ENCODE measurements at places on chromosomes 13 and 19.

DNA sequence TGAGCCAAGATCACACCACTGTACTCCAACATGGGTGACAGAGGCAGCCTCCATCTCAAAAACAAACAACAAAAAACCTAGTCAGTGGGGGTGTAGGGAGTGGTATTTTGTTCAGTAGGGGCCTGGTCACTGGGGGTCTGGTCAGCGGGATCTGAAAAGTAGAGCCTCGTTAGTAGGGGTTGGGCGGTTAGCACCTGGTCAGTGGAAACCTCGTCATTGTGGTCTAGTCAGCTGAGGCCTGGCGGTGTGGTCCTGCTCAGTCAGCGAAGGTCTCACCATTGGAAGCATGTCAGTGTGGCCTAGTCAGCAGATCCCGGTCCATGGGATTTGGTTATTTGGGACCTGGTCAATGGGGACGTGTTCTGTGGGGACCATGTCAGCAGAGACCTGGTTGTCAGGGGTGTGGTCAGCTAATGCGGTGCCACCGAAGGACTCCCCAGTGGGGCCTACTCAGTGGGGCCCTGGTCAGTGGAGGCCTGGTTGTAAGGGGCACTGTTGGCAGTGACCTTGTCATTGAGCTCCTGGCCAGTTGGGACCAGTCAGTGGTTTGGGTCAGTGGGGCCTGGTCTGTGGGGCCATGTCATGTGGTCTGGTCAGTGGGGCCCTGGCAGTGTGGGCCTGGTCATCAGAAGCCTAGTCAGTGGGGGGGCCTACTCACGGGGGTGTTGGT lies 63.0 kb upstream of the TPM4 start:
- DNase-seq = no peak

DNA sequence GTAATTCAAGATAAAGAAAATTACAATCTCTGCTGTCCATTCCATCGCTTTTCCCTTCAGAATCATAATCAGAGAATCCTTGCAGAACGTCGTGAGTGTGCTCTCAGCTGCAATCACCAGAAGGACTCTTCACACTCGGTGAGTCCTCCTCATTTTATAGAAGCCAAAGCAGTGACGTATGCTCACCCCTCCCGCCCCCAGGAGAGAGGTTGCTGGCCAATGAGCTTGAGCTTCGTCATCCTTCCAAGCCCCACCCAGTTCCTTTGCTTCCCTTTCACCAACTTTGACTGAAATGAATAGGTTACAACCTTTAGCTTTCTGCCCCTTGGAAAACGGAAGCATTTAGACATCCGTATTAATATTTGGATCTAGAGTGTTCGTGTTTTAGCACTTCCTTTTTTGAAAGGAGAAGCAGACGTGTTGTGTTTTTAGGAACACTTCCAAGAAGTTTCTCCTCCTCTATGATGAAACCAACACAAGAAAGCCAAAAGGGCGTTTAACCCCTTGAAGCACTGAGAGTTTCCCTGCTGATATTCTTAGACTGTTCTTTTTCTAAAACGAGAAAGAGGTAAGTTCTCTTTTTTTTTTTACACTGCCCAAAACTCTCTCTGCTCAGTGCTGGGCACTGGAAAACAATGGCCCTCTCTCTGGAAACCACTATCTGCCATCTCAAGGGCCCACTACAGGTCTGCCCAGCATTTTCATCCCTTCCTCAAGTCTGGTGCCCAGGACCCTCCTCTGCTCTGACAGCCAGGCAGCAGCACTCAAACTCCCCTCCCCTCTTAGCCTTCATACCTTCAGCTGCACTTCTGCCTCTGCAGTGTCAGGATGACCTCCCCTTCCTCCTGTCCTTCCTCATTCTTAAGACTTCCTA lies 44.3 kb upstream of the CEACAM21 start:
- no peak for DNase-seq

DNA sequence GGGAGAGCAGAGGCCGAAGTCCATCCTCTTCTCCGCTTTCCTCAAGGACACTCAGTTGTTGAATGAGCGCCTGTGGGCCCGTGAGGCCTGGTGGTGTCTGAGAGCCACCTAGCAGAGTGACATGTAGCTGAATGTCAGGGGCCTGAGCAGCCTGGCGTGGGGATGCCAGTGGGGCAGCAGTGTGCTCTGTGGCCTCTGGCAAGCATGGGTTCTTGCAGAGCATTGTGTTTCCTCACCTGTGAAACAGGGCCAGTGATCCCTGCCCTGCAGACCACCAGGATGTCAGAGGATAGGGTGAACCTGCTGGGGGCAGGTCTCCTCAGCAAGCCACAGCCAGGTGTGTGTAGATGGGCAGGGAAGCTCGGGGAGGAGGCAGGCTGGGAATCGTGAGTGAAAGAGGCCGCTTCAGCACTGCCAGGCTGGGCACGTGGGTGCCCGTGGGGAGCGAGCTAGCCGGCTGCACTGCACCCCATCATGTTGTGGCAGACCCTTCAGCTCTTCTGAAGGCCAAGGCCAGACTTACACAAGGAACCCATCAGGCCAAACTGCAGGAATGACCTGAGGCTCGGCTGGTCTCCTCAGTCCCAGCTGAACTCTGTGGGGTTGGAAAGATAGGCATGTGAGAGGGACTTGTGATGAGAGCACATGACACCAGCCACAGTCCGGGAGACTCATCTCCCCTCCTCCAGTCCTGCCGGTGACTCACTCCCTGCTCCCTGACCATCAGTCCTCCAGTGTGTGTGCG lies 5.0 kb downstream of the PPP1R37 start:
- no peak for DNase-seq

DNA sequence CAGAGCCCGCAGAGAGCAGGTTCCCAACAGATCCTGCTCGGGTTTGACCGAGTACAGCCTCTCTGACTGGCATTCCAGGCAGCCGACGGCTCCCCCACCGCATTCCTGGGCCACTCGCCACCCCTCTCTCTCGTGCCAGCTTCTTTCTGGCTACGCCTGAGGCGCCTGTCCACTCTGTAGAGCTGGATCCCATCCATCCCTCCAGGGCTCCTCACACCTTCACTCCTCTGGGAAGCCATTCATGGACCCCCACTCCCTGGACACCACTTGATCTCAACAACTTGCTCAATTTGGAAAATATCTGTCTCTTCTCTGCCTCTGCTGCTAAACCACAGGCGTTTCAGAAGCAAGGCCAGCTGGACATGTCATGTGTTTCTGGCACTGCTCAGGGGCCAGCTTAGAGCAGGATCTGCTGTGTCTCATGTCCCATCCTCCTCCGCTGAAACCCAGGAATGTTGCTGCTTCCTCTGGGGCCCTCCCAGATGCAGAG lies 30.6 kb upstream of the ATP1A3 start:
- DNase-seq = no peak

DNA sequence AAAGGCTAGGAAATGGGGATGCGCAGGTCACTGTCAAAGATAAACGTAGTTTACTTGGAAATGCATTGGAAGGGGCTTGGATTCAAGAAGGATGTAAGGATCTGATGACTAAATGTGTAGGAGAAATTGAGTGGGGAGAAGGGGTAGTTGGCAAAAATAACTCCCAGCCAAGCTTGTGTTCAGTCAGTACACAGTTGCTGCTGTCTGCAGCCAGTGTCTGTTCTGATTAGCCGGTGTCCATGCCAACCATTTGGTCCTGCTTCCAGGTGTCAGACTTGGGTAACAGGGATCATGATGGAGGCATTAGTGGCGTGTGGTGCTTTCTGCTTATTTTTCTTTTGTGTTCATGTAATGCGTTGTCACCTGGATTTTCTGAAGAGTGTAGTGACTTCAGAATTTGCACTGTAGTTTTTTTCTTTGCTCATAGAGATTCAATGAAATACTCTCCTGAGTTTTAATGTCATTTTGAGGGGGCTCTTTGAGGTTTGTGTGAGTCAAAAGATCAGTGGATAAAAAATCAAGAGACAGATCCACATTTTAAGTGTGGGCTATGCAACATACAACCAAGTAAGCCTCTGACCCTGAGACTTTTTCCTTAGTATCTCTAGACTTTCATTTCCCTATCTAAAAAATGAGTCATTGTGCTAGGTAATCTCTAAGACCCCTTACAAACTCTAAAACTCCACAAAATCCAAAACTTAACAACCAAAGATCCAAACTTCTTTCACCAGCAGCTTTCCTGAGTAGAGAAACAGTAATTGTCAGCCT lies 103.9 kb downstream of the WDFY2 start:
- no peak for DNase-seq

GRCh38 chr13:104143760-104144416 lies 1077.7 kb upstream of the SLC10A2 start:
- DNase-seq = peak; percentile 76

GRCh38 chr19:41407271-41407670 lies 9.7 kb downstream of the BCKDHA start:
- no peak for DNase-seq

DNA sequence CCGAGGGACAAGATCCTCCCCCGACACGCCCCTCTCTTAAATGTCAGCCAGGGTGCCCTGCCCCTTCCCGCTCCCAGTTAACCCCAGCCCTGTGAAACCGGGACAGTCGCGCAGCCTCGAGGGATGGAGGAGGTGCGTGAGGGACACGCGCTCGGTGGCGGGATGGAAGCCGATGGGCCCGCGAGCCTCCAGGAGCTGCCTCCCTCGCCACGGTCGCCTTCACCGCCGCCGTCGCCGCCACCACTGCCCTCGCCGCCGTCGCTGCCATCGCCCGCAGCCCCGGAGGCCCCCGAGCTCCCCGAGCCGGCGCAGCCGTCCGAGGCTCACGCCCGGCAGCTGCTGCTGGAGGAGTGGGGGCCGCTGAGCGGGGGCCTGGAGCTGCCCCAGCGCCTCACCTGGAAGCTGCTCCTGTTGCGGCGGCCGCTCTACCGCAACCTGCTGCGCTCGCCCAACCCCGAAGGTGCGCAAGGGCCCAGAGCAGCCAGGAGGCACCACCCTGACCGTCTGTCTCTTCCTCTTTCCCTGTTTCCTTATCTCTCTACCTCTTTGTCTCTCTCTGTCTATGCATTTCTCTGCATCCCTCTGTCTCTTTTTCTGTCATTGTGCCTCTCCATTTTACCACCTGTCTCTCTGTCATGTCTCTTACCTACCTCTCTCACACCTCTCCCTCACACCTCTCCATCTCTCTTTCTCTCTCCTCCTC lies at the start of gene NCCRP1:
TSS of gene NCCRP1 (plus strand) at position 105 of the 703 bp plus-strand sequence. CDS start at position 124, 19 bp downstream.
- DNase-seq = no peak

- DNase-seq = no peak
These were observed 18.7 kb downstream of the PAF1 start for GRCh38 chr19:39372047-39372802.

DNA sequence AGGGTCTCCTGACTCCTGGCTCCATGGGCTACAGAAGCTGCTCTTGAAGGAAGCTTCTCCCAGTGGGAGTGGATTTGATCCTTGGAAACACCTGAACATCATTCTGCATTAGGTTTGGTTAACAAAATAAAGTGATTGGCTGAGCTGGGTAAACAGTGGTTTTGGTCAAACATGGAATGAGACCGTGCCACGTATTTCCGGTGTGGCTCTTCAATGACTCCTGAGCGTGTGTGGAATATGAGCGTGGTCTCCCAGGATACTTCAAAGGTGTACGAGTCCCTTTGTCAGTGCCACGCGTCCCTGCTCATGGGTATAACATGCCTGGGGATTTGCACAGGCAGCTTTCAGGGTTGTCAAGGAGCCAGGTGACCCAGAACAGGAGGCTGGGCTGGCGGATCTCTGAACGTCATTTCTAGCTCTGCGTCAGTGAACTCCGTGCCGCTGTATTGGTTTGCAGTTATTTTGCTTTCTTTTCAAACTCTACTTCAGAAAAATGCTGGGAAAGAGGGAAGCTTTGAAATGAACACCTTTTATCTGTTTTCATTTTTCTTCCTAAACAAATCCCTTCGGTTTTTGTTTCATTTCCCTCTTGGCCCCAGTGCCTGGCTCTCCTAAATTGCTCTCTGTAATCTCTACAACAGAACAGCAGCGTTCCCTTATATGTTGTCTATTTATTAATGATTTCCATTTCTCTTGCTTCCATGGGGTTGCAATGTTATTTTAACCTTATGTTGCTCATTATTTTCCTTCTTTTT lies 26.3 kb upstream of the GJB6 start:
- DNase-seq = peak; percentile 45

DNA sequence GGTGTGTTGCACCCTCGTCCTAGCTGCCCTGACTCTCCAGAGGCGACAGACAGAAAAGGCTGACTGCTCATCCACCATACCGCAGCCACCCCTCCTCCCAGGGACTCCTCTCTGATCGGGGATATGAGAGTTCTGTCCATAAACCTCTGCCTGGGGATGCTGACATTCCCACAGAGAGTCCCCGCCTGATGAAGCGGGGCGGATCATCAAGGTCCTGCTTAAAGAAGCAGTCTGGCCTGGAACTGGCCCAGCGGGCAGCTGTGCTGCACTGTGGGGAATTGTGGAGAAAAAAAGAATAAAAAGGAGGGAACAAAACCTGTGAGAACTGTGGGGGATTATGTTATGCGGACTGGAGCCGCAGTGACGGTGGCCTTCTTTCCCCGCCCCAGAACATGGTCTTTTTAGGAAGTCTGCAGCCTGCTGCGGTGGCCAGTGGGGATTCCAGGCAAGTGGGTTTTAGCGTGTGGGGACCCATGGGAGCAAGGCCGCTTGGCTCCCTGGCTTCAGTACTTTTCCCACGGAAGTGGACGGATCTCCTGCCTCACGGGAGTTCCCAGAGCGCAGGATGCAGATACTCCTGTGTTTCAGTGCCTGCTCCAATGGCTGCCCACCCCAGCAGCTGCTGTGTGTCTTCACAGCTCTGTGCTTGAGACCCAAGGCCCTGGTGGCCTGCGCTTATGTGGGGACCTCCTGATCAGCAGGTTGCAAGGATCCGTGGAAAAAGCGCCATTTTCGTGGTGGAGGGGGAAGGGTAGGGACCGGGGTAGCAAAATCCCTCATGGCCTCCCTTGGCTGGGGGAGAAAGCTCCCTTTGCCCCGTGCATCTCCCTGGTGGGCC lies 1456.2 kb upstream of the SLC10A2 start:
- DNase-seq = no peak

DNA sequence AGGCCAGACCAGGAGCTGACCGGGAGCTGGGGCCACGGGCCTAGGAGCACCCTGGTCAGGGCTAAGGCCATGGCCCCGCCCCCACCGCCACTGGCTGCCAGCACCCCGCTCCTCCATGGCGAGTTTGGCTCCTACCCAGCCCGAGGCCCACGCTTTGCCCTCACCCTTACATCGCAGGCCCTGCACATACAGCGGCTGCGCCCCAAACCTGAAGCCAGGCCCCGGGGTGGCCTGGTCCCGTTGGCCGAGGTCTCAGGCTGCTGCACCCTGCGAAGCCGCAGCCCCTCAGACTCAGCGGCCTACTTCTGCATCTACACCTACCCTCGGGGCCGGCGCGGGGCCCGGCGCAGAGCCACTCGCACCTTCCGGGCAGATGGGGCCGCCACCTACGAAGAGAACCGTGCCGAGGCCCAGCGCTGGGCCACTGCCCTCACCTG lies 6.6 kb downstream of the SPHK2 start:
- DNase-seq = no peak

GRCh38 chr19:13118424-13119193 lies 545 bp downstream of the NACC1 start:
- no peak for DNase-seq
